ENCODE measurements at places on chromosomes 7 and 10.

- no peak for DNase-seq
Observed at GRCh38 chr7:37531225-37531624, 82.6 kb upstream of the ELMO1 start.

- DNase-seq, result peak; percentile 43
Observed at GRCh38 chr7:140672382-140673062, at the start of gene ADCK2. ADCK2 (plus strand) TSS chr7:140672945; CDS start chr7:140673331, 386 bp downstream.

DNA sequence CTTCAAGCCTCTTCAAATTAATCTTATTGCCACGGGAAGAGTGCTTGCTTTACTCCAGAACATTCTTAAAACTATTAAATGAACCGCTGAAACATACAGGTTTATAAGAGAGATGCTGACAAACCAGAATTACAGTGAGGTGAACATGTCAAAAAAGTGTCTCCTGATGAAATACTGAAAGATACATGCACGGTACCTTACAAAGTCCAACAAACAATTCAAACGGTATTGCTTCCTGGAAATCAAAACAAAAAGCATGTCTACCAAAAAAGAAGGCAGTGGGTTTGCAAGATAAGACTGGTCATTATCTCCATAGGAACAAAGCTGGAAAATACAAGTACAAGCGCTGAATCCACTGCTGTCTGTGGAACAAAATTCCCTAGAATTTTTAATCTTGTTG is 174.5 kb downstream of the DOCK4 start:
- no peak for DNase-seq

DNA sequence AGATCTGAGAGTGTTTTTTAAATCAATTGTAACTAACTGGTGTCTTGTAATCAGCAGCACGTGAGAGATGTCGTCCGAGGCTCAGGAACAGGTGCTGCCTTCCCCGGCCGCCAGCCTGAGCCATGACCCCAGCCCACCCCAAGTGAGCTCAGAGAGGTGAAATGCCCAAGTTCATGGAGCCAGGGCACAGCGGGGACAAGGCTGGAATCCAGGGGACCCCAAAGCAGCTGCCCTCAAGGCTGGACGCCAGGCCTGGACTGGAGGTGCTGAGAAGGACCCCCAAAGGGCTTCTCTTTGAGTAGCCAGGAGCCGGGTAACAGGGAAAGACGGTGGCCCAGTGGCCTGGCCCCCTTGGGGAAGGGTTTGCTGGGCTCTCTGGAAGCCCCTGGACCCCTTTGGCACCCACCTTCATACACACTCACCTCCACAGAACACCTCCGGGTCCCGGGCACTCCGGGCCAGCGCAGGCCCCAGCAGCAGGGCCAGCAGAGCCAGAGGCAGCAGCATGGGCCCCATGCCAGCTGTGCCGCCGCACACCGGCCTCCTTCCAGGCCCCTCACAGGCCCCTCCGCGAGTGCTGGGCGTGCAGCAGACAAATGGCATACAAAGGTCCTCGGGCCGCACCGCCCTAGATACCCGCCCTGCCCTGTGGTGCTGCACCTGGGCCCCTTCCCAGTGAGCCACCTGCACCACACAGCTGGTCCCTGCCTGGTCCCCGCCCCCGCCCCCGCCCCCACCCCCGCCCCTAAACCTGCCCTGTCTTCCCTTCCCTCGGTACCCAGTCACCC is 24.0 kb upstream of the CNPY1 start:
- DNase-seq, result no peak

GRCh38 chr7:155184923-155185322 is 112.8 kb upstream of the INSIG1 start:
- no peak for DNase-seq

DNA sequence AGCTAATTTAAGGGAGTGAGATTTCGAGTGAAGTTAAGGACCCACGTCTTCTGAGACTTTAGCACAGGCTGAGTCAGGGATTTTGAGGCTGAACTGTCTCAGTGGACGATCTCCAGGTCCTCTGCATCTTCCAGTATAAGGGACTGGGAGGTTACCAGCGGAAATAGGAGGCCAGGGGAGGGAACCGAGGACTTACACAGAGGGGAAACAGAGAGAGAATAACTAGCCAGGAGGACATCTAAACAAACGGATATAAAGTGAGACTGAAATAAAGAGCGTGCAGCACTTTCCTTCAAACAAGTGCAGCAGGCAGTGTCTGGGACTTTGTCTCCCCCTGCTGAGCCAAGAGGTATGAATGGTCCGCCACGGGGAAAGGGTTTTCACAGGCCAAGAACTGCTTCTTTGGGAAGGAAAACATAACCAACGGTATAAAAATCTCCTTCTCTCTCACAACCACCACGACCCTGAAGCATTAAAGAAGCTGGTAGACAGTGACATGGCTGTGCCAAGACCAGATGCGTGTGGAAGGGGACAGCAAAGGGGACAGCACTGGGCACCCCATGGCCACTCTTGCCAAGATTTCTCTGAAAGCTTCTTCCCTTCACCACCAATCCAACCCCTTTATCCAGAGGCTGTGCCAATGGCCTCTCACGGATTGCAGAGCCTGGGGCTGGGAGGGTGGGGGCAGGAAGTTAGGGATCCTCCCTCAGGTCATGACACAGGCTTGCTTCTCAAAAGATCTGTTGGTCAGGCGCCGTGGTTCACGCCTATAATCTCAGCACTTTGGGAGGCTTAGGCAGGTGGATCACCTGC is 72.0 kb downstream of the SLC37A3 start:
- DNase-seq, result peak; percentile 8

- DNase-seq, result no peak
Observed at GRCh38 chr10:65735382-65735781, 1190.5 kb upstream of the LRRTM3 start.

GRCh38 chr10:688312-689120 is 952 bp downstream of the DIP2C start:
- no peak for DNase-seq

DNA sequence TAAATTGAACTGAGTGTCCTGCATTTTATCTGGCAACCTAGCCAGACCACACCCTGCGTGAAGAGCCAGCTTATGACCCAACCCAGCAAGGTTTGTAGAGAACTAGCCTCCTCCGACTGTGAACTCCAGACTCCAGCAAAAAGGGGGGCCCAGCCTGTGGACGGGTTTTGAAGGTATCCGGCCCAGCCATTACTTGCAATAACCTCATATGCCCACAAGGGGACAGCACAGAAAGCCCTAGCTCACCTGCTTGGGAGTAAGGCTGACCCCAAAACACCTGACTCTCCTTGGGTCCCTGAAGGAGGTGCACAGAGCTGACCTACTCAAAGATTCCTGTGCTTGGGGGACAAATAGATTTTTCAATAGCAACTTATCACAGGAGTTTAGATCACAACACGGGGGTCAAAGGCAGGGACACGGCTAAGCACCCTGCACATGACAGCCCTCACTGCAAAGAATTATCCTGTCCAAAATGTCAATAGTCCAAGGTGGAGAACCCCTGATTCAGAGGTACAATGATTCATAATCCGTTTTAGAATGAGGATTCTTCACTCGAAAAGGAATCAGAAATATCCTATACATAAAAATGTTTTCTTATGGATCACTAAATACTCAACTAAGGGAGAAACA is 4.6 kb downstream of the TRPV6 start:
- DNase-seq, result peak; percentile 26

DNA sequence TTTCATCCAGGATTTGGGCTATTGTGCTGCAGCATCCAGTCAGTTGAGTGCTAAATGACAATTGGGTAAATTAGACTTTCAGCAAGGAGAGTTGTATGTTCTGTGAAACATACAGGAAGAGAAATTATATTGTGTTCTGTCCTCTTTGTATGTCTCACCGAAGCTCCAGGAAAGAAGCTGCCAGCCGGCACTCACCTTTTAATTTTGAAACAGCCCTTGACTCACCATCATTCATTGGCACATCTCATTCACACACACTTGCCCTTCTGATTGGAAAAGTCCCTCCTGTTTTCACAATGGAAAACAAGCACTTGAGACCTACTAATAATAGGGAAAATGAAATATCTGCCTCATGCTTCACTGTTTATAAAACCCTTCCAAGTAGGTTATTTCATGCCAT is 495.6 kb downstream of the RPS24 start:
- DNase-seq, result no peak

- DNase-seq, result no peak
Observed at GRCh38 chr10:34223658-34224057, 591.4 kb downstream of the PARD3 start.

- no peak for DNase-seq
Observed at GRCh38 chr7:26381476-26382353, 90.1 kb downstream of the SNX10 start.

- DNase-seq, result no peak
Observed at GRCh38 chr7:87231258-87231657, 11.7 kb upstream of the TMEM243 start.

DNA sequence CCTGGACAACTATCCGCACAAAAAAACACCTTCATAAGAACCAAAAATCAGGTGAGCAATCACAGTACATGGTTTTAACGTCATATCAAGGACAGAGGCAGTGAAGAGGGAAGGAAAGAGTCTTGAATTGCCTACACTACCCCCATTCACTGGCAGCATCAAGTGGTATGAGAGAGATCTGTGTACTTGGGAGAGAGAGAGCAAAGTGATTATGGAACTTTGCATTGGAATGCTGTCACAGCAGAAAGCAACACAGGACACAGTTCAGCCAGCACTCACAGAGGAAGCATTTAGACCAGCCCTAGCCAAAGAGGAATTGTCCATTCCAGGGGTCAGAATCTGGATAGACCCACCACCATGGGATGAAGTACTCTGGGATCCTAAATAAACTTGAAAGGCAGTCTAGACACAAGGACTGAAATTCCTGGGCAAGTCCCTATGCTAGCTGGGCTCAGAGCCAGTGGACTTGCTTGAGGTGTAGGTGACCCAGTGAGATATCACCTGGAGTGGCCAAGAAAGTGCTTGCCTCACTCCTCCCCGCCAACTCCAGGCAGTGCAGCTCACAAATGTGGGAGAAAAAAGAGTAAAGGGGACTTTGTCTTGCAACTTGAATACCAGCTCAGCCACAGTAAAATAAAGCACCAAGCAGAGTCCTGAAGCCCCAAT is 30.5 kb upstream of the SFTPD start:
- no peak for DNase-seq

DNA sequence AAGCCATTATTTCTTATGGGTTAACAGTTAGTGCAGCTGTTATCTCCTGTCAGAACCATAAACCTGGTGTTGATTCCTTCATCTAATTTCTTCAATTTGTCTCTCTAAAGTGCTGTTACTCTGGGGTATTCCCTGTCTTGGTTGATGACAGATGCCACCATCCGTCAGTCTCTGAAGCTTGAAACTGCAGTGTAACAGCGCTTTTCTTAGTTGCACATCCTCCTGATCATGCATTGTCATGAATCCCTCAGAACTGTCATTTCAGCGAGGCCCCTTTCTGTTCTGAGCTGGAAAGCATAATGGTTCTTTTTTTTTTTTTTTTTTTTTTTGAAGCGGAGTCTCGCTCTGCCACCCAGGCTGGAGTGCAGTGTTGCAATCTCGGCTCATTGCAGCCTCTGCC is 193.9 kb downstream of the SDK1 start:
- DNase-seq, result no peak
